ENCODE measurements at places on chromosomes 1 and 21.

DNA sequence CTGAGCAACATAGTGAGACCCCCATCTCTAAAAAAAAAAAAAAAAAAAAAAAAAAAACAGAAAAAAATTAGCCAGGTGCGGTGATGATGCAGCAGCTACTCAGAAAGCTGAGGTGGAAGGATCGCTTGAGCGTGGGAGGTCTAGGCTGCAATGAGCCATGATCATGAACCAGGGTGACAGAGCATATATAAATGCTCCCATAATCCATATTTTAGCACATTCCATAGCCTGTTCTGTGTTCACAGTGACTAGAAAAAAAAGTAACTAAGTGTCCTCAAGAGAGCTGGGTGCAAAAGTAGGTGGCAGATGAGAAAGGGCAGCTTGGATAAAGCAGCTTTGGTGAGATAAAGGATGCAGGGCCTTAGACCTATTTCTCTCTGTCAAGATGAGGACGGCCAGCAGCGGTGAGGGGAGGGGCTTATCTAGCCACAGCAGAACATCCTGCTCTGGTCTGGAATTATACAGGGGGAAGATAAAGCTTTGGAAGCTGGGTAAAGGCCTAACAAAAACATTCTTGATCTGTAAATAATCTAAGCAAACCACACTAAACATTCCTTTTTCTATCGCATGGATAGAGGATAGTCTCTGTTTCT is 205.3 kb downstream of the DAB1 start:
- no peak for DNase-seq

GRCh38 chr21:44558695-44559094 is at the start of gene KRTAP10-3:
KRTAP10-3 (minus strand) TSS chr21:44558795; CDS start chr21:44558715, 80 bp downstream.
- DNase-seq: no peak

GRCh38 chr1:203361945-203362719 is 11.2 kb upstream of the FMOD start:
- DNase-seq: no peak

DNA sequence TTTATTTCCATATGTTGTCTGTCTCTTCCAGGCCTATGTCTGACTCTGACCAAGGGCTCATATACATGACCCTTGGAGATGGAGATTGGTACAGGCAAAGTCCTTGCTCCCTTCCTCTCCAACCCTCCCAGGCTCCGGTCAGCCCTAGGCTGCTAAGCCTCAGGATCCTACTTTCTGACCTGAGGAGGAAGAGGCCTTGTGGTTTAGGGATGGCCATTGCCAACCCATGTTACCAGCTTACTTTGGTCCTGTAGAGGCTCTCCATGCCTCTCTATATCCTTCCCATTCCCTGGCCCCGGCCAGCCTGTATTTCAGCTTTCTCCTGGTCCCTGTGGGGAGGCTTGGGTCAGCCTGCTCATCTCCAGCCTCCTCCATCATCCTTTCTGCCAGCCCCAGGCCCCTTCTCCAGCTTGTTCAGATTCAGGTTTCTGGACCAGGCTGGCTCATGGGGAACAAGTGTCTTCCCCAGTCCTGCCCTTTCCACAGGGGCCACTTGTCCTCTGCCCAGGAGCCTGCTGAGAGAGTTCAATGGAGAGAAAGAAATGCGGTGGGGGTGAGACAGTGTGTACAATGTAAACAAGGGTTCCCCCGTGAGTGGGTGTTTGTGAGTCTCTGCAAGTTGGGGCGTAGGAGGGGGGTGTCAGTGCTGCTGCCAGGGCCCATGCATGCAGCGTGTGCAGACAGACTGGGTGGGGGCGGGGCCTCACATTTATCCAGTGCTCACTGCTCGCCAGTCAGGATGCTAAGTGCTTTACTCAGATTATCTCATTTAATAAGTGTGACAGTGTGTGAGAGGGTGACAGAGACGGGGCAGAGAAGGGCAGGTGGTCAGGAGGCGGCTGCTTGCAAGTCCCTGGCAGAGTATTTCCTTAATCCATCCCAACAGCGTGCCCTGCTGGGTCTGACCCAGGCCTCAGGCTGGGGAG is 31.3 kb upstream of the FOXO6 start:
- no peak for DNase-seq

DNA sequence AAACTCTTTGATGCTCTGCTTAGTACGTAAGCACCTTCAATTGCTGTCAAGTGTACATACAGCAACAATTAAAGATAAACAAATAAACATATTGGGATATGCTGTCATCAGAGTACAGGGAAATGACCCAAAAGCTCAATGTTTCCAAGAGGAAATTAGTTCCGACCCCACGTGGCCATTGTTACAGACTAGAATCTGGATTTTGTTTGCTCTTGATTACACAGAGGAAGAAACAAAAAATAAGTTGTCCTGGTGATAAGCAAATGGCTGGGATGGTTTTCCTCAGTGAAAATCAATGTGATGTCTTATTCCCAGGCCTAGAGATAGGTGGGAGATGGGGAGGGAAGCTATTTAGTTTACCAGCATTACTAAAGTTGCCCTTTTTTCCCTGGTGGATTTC is 113.0 kb upstream of the UBE2U start:
- DNase-seq: no peak

GRCh38 chr21:35475762-35476161 is 426.7 kb upstream of the RUNX1 start:
- no peak for DNase-seq

DNA sequence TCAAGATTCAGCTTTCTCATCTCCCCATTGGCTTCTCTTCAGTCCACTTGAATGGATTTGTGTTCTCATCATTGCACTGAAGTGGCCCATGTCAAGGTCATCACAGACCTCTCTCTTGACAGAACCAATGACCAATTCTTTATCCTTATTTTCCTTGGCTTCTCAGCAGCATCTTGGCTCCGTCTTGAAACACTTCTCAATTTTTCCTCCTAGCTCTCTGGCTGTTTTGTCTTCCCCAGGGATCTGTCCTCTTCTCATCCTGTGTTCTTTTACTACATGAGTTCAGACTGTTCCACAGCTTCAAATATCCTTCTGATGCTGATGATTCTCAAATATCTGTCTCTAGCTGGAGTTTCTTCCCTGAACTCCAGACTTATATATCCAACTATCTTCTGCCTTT is 78.6 kb downstream of the COLGALT2 start:
- DNase-seq: no peak

- DNase-seq: no peak
Observed at GRCh38 chr21:40445349-40445921, 401.5 kb downstream of the DSCAM start.

DNA sequence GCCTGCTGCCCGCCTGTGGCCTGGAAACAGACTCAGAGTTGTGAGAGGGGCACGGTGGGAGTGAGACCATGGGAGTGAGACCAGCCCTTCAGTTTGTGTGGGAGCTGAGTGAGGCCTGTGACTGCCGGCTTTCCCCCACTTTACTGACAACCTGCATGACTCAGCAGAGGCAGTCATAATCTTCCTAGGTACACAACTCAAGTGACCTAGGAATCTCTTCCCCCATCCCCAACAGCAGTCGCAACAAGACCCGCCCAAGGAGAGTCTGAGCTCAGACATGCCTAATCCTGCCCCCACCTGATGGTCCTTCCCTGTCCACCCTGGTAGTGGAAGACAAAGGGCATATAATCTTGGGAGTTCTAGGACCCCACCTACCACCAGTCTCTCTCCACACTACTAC is 44.2 kb downstream of the KLHL20 start:
- DNase-seq: no peak

DNA sequence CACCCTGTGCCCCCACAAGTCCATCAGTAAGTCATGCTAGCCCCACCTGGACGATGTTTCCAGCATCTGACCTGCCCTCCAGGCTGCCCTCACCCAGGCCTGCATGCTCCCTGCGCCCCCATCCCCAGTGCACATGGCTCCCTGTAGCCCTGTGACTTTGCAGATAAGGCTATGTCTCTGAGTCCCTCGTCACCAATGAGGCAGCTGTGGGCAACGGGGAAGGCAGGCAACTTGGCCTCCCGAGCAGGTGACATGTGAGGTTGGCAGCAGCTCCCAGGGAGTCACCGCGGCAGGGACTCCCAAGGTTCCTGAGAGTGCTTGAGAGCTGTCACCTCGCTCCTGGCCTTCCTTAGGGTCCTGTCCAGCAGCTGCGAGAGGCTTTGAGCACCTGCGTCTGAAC is 32.4 kb upstream of the AGPAT3 start:
- DNase-seq: no peak

- DNase-seq: no peak
Observed at GRCh38 chr21:45607909-45608295, 35.6 kb upstream of the PCBP3 start.

GRCh38 chr21:23639721-23640120 is 1967.6 kb downstream of the MRPL39 start:
- DNase-seq: no peak

GRCh38 chr1:197063212-197063611 is 3.8 kb downstream of the F13B start:
- DNase-seq: no peak

DNA sequence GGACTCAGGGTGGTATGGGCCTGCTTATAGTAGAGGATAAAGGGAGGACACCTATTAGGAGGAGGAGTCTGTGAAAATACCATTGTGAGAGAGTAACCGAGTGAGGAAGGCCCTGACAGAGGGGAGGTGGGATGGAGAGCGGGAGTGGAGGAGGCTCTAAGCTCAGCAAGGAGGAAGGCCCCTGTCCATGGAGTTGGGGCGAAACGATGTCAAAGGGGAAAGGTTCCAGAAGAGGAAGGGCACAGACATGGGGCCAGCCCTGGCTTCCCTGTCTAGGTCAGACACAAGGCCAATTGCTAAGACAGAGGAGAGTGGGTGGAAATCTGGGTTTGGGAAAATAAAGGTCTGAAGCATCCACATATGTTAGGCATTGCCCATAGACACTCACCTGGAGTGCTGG is 44.2 kb downstream of the ELK4 start:
- no peak for DNase-seq

GRCh38 chr1:153573351-153573750 is 7.7 kb upstream of the S100A2 start:
- no peak for DNase-seq

DNA sequence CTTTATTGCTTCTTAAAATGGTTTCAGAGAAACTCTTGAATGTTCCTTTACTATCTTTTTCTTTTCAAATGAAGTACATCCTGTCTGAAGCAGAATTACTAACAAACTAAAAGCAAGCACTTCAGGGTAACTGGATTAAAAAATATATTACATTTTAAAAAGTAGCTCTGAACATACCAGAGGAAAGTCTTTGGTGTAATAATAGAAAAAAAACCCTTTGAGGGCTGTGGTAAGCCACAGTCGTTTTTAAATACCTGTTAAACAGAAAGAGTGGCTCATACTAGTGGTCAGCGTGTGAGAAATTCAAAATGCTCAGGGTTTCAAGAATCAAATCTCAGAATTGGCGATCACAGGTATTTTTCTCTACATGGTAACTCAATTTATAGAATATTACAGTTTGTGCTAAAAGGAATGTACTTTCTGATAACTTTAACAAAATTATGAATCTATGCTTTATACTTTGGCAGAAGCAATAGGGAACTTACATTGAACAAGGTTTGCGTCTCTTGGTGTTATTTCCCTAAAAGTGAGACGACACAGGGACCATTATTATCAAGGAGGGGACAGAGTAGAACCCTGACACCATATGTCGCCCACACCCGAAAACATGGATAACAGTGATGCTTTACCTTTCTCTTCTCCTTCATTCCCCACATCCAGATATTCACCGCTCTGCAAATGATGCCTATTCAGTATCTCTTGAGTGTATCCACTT is 97.0 kb upstream of the DPH5 start:
- no peak for DNase-seq

- no peak for DNase-seq
Observed at GRCh38 chr1:60942291-60942690, 140.1 kb upstream of the NFIA start.

GRCh38 chr1:19564366-19564765 is 79.0 kb upstream of the CAPZB start:
- no peak for DNase-seq

DNA sequence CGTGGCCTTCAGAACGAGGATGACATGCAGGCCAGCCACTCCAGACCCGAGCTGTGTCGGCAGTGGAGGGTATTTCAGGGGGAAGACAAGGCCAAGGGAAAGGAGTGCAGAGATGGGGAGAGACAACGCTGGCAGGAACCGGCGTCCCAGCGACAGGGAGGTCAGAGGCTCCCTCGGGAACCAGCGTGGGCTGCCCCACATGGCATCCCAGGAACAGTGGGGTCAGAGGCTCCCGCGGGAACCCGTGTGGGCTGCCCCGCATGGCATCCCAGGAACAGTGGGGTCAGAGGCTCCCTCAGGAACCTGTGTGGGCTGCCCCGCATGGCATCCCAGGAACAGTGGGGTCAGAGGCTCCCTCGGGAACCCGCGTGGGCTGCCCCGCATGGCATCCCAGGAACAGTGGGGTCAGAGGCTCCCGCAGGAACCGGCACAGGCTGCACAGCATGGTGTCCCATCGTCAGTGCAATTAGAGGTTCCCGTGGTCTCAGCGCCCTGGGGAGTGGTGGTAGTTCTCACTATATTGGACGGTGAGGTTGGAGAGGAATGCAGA is 43.0 kb downstream of the SLC19A1 start:
- DNase-seq: no peak

GRCh38 chr1:56331207-56331891 is 248.0 kb downstream of the PLPP3 start:
- DNase-seq: no peak

DNA sequence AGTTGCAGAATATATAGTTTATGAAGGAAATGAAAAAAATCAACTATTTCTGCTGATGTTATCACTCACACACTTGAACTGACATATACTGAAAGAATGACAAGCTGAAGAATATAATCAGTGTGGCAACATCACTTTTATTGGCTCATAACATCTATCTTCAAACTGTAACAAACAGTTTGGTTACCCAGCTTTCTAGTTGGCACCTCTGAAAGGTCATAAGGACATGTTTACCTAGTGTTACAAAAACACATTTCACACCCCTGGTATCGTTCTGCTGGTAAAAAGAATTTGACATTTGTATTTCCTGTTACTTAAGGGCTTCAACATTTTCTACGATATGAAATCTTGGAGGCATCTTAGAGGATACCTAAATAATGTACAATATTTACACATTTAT is 1267.0 kb upstream of the NCAM2 start:
- DNase-seq: no peak

DNA sequence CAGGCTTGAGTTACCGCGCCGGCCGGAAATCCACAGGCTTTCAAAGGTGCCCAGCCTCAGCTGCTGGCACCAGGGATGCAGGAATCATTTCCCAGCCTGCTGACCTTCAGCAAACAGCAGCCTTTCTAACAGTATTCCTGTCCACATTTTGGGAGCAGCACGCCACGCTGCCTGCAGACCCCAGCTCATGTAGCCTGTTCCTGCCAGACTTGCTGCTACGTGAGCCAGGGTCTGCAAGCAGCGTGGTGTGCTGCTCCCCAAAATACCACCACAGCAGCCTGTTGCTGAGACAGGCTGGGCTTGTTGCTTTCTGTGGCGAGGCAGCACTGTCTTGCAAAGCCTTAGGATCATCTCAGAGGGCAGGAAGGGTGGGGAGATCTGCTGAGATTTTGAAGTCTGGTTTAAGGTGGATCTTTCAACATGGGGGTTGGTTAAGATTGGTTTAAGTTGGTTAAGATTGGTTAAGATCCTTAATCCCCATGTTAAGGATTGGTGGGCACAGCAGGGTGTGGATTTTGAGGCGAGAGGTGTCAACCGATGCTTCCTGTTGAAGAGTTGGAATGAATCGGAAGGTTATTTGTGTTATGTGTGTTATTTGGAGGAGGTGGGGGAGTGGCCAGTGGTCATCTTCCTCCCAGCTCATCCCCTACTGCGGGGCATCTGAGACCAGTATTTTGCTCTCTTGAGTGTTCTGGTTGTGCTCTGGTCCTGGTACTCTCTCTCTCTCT is 12.9 kb downstream of the FAAH start:
- DNase-seq: no peak

All from stimulated activated CD8-positive, alpha-beta memory T cell treated with anti-CD3 and anti-CD28 coated beads, Interleukin-15, amount 100 ng/mL, for 1 hour (primary cell).